ENCODE measurements at places on chromosomes 16 and 17.

DNA sequence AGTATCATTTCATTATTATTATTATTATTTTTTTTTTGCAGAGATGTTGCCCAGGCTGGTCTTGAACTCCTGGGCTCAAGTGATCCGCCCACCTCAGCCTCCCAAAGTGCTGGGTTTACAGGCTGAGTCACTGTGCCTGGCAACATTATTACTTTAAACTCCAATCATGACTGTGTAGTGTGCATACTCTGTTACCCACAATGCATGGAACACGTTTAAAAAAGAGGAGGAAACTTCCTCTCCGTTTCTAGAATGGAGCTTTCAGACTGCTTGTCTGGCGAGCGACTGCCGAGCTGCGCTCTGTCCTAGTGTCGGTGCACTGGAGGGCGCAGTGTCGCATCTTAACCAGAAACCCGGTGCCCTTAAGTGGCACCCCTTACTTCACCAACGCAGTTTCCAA lies 22.1 kb upstream of the FASN start:
- DNase-seq, result no peak

DNA sequence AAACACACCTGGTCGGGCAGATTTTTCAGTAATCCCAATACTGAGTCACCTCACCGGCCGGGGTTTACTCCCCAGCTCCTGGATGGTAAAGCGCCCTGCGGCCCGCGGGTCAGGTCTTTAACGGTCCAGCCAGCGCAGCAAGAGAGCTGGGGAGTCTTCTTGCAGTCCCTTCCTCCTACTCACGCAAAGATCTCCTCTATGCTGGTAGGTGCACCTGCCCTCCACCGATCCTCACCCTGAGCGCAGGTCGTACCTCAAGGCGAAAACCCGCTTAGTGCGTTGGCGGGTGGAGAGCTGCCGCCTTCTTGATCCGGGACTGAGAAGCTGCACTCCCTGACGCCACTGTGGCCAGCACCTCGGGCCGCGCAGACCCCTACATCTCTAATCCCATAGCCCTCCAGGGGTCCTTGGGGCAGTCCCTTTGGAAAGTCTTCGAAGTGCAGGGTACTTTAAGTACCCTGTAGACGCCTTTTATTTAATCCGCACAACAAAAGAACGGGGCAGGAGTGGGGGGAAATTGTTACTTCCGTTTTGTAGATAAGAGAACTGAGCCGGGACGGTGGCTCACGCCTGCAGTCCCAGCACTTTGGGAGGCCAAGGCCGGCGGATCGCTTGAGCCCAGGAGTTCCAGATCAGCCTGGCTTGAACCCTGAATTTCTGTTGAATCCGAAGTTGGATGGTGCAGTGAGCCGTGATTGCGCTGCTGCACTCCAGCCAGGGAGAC lies 10.4 kb upstream of the HOXB13 start:
- DNase-seq, result no peak

DNA sequence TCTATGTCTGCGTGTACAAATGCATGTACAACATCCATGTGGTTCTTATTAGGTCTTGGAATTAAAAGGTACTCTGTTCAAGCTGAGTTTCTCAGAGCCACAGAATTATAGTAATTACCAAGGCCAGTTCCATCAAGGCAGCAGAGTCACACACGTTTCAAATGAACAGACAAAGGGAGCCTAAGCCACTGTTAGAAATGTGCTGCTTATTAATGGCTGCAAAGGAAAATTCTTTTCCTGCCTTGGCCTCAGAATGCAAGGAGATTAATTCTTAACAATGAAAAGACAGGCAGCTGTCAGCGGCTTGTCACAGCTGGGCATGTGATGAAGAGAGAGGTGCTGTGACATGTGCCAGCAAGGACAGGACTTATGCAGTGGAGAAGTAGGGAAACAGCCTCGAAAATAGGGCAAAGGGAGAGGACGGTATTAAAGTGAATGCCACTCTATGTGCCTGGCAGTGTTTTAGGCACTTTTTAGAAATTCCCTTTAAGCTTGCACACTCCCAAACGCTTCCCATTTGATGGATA lies 100.1 kb upstream of the CLEC3A start:
- DNase-seq, result no peak

GRCh38 chr16:62967163-62967562 lies 930.9 kb upstream of the CDH8 start:
- DNase-seq, result no peak

DNA sequence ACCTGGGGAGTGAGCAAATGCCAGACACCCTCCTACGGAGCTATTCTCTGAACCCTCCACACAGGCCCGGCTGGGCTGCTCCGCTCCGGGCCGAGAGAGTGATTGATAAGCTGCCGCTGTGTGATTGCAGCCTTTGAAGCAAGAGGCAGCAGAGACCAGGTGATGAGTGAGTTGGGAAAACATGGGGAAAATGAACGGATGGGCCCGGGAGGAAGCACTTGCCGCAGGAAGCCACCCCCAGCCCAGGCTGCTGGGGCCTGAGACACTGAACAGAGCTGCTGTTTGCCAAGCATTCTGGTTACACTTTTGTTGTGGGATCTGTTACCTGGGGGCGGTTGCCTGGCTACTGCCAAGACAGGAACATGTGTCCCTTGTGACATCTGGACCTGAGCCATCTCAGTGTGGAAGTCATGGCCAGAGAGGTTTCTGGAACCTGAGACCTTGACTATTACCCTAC lies 46.4 kb upstream of the KLHDC4 start:
- DNase-seq, result no peak

DNA sequence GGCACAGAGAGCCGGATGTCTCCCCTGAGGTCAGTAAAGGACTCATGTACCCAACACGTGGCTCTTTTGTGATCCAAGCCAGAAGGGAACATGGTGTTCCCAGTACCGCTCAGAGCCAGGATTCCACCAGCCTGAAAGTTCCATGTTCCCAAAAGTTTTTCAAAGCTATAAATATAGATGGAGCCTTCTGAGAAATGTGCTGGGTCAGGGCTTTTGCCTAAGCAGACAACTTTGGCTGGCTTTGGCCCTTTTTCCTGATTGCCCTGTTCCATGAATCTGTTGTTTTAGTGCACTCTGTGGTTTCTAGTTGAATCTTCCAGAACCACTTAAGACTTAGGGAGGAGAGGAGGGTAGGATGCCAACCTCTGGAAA lies 128.5 kb upstream of the HS3ST2 start:
- DNase-seq, result no peak

- peak; percentile 69 for DNase-seq
Observed at GRCh38 chr16:85259832-85260167, 147.5 kb upstream of the CIBAR2 start.

GRCh38 chr16:67356396-67356795 lies 29.8 kb downstream of the LRRC36 start:
- no peak for DNase-seq

- DNase-seq, result no peak
Observed at GRCh38 chr17:76188213-76189016, 47.4 kb upstream of the FOXJ1 start.

DNA sequence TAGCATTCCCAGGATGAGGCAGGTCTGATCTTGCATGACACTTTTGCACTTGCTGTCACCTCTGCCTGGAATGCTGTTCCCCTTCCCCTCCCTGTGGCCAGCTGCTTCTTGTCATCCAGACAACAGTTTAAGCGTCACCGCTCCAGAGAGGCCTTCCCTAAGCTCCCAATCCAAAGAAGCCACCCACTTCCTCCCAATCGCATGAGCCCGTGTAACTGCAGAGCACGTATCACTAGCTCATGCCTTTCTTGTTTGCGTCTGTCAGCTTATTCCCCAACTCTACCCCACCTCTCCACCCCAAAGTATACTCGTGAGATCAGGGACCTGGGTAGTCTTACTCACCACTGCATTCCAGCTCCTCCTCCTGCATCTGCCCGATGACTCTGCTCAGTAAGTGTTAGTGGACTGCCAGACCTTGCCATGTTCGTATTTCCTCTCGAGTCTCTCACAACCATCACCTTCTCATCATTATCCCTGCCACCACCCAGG lies 92.8 kb downstream of the GAS7 start:
- no peak for DNase-seq

DNA sequence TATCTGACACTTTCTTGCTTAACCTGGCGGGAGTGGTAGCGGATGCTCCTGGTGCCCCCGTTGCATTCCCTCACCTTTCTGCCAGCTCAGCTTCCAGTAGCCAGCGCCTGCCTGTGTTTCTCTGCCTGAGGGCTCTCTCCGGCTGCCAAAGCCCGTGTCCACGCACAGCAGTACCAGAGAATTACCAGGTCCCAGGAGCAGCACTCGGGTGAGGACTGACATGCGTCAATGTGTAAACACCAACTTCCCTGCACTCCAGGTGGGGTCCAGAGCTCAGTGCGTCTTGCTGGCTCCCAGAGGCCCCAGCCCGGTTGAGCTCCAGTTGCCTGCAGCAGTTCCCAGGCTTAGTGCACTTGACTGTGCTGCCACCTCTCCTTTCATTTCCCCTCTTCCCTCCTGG lies 54.8 kb downstream of the CDH13 start:
- no peak for DNase-seq

- peak; percentile 46 for DNase-seq
Observed at GRCh38 chr17:79400989-79401703, 209.7 kb downstream of the RBFOX3 start.

DNA sequence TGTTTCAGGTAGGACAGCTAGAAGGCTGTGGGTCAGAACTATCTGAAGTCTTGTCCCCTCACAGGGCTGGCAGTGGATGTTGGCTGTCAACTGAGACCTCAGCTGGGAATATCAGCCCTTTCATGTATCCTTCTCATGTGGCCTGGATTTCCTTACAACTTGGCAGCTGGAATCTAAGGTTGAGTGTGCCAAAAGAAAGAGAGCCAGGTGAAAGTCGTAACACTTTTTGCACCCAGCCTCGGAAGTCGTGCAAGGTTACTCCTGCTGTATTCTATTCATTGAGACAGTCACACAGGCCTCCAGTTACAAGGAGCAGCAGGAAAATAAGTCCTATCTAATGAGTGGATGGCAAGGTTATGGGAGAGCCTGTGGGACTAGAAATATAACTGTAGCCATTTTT lies 52.6 kb upstream of the DNAH9 start:
- DNase-seq, result no peak

DNA sequence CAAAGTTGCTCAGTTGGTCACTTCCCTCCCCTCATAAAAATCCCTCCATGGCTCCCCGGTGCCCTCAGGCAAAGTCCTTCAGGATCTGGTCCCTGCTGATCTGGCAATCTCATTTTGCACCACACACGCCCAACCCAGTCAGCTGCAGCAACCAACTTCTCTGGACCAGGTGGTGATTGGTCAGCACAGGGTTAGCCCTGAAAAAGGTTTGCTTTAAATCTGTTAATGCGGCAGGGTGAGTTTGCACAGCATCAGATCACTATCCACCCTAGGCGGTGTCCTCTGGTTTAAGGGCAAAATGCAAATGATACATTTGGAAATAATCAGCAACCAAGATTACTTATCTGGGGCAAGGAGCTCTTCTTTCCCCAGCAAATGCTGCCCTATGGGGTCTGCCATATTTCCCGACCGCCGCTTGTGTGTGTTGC lies 42.9 kb upstream of the TNRC6C start:
- DNase-seq, result no peak

DNA sequence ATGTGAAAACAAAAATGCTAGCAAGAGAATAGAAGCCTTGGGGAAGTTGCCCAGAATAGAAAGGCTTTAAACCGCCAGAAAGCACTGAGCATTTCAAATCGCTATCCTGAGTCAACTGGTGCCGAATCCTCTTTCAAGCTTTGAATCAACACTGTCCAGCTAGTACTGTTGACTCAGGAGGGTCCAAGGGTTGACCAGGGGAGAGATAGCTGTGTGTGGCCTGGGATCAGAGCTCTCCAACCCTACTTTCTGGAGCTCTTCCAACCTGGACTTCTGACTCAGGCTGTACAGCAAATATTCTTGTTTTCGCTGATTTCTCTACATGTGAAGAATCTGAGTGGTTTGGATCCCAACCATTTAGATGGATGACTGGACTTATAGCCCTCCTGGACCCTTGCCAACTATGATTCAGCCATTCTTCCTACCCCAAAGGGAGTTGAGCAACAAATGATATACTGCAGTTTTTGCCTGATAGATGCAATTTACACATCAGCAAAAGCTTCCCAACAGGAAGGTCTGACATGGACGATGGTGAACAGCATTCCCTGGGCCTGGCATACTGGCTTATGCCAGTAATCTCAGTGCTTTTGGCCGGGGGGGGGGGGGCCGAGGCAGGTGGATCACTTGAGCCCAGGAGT lies 154.0 kb upstream of the SDK2 start:
- DNase-seq, result no peak

DNA sequence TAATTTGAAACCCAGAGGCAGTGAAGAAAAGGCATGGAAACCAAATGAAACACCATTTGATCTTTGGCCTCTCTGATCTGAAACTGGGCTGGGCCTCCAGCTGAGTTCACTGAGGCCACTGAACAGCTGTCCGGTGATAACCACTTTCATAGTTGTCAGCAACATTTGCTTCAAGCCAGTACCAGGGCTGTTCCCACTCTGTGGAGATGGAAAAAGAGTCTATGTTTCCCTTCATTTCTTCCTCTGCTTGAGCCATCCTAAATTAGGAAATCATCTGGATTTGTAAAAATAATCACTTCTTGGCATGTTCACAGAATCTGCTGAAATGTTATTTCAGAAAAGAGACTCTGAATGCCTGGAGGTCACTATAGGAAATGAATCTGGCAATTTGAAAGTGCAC lies 119.3 kb downstream of the STX8 start:
- no peak for DNase-seq

- no peak for DNase-seq
Observed at GRCh38 chr16:2161911-2162310, 6.3 kb downstream of the TRAF7 start.

DNA sequence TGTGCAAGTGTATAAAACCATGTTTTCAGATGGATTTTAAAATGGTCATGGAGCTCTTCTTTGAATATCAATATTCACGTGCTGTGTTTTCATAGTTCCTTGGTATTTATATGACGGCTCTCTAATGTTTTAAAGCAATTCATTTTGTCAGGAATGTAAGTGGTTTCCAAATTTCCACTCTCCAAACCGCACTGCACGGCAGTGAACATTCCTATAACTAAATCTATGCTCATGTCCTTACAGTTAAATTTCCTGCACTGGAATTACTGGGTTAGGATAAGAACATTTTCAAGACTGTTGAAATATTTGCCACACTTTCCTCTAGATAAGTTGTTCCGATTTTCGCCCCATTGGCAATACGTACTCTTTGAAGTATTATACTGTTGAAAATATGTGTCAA lies 398.9 kb downstream of the PMP22 start:
- DNase-seq, result no peak

- DNase-seq, result no peak
Observed at GRCh38 chr17:78958641-78959127, 21.0 kb downstream of the LGALS3BP start.

- no peak for DNase-seq
Observed at GRCh38 chr16:64292161-64292560, 829.7 kb downstream of the CDH11 start.

GRCh38 chr17:79933863-79934652 lies 94.8 kb upstream of the CBX4 start:
- DNase-seq, result no peak

- DNase-seq, result no peak
Observed at GRCh38 chr16:89723279-89724250, 2.2 kb downstream of the ZNF276 start.

DNA sequence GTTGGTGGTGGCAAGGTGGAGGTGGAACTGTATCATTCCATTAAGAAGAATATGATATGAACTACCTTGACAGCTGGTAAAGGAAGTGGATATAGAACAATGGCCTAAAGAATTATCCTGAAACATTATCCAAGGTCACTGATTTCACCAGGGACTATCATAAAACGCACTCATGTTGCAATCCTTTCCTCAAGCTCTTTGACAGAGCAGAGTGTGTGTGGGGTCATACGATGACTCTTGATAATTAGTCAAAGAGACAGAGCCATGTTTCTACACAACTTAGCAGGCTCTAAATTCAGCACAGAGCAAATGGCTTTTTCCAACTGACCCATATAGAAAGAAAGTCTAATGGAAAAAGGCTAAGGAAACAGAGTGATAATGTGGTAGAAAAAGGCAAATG lies 126.4 kb upstream of the ANKFN1 start:
- no peak for DNase-seq

- DNase-seq, result no peak
Observed at GRCh38 chr17:82230609-82231311, 1.9 kb downstream of the SLC16A3 start.
